ENCODE measurements at places on chromosomes 7 and 10. TPM values are rescaled to one million over a fixed set of nuclear protein-coding genes. Genes with fewer than 3 reads are reported as not detected.

The STYXL1 gene
- total RNA-seq: 14.6 TPM

DNA sequence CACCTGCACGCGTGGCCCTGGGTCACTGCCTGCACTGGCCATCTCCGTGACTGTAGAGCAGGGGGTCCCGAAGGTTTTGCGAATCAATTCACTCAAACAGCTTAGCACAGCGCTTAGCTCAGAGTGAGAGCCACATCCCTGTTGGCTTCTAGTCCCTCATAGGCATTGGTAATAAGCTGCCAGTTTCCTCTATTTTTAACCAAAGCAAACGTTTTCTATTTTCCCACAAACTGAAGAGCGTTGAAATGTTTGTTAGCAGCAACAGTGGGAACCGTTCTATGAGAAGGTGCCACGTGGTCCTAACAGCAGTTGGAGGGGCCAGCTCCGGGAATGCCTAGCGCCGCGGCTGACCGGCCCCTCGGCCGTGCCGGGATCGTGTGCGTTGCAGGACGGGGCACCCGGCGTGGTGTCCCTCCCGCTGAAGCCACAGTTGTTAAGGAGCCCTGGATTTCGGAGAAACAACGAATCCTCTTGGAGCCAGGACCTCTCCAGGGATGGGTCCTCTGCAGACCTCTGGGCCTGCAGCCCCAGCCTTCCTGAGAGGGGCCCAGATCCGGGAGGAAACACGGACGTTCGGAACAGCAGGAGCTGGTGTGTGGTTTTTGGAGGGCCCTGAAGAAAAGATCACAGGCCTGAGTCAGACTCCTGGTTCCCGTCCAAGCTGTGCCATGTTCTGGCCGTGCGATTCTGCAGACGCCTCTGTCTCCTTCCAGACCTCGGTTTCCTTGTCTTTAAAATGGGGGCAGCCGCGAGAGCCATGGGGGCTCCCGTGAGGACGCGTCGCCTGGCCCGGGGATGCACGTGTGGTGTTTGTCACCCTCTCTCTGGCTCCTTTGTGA, 40.3 kb downstream of the FAM20C start:
- peak; percentile 47 for DNase-seq
- no peaks in the 10 kb centered on the region for H3K36me3 ChIP-seq

The MUC3A gene
- total RNA-seq: not detected

The ZPBP gene
- total RNA-seq: not detected

The EGFR gene
- total RNA-seq: 54.8 TPM

The SMC3 gene
- total RNA-seq: 32.7 TPM

DNA sequence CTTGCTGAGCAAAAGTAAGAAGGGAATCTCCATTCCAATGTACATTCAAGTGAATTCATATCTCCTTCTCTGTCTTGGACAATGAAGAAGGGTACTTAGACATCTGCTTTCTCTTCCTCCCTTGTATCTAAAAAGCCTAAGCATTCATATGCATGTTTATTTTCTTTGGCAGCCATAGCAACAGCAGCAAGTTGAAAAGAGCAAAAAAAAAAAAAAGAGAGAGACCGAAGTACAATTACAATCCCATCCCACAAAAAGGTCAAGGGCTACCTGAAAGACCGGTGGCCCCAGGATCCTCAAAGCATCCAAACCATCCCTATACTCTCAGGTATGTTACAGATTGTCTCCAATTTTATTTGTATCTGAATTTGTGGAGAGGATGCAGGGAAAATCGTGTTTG, 4.1 kb downstream of the OR2F1 start:
- no peaks in the 10 kb centered on the region for H3K27me3 ChIP-seq
- H3K27ac ChIP-seq: no peak overlapping the region
- no peak overlapping the region for H3K4me3 ChIP-seq
- no peaks in the 10 kb centered on the region for H3K36me3 ChIP-seq
- no peak for DNase-seq
